ENCODE measurements at places on chromosomes 1 and 21.
A peak's percentile ranks its signal among the peaks of the same experiment; 100 is the strongest.

DNA sequence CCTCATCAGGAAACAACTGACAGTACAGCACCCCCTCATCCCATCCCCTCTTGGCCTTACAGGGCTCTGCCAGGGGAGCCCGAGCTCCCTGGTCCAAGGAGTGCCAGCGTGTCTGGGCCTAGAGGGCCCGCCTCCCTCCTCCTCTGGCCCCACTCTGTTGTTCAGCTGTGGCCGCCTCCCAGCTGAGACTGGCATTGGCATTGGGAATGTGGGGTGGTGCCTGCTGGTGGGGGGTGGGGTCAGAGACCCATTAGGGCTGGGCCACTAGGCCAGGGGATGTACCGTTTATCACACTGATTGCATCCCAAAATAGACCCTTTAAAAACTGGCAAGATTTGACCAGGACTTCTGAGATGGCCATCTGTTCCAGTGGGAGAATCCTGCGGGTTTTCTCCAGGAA lies 1.4 kb downstream of the LDLRAP1 start:
- DNase-seq = no peak

DNA sequence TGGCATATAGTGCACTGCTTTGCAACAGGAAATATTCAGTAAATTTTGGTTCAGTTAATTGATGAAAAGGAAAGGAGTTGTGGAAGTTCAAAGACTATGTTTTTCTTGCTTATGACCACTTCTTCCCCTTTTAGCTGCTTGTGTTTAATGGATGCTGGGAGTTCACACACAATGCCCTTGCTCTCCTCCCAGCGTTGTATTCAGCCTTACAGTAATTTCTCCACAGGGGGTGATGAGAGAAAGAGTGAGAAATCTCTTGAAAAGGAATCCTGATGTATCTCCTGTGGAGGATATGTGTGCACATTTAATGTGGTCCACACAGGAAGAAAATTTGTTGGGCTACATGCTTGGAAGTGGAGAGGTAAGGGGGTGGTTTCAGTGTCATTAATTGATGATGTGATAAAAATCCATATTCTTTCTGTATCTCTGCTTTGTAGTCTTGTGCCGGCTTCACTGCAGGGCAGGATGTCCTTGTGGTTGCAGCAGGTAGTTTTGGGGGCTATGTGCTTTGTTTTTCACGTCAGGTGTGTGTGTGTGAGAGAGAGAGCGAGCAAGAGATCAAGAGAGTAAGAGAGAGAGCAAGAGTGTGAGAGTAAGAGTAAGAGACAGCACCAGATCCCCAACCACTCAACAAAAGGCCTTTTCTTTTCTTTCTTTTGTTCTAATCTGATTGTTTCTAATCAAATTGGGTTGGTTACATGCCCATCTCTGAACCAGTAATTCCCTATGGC lies 204.4 kb downstream of the RWDD3 start:
- no peak for DNase-seq

DNA sequence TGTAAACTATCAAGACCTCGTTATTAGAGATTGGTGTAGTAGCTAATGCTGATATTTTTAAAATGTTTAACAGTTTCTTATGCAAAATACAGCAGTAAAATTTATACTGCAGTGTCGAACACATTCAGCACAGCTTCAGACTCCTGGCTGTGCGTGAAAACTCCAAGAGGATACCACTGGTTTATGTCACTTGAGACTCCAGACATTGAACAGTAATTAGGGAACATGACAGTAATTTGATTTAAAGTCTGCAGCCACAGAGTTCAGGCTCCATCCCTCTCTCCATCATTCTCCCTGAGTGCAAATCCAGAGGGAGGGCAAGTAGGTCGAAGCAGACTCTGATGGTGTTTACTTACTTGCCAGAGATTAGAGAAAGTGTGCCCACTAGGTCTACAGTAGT lies 94.2 kb downstream of the AK5 start:
- DNase-seq = peak; percentile 46

DNA sequence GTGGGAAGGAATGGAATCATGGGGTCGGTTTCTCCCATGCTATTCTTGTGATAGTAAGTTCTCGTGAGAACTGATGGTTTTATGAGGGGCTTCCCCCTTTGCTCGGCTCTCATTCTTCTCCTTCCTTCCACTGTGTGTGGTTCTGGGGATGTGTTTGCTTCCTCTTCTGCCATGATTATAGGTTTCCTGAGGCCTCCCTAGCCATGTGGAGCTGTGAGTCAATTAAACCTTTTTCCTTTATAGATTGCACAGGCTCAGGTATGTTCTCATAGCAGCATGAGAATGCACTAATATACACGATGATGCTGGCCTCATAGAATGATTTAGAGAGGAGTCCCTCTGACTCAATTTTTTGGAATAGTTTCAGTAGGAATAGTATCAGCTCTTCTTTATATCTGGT lies 195.4 kb upstream of the IVNS1ABP start:
- no peak for DNase-seq

DNA sequence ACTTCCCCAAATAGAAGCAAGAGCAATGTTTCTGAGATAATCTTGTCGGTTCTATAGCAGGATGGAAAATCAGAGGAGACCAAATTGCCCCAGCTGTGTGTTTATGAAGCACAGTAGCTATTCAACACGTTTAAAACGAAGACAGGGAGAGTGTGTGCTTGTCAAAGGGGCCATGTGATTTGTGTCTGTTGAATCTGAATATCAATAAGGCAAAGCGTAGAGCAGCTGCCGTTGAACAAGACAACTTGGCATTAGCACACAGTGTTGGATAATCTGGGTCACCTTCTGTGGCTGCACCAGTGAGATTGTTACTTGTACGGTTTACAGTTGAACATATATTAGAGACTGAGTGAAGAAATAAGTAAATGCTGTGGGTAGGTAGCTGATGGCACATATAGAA lies 1.0 kb downstream of the CRB1 start:
- DNase-seq = peak; percentile 97

- DNase-seq = no peak
These were observed 72.1 kb downstream of the UCK2 start for GRCh38 chr1:165899461-165899941.

DNA sequence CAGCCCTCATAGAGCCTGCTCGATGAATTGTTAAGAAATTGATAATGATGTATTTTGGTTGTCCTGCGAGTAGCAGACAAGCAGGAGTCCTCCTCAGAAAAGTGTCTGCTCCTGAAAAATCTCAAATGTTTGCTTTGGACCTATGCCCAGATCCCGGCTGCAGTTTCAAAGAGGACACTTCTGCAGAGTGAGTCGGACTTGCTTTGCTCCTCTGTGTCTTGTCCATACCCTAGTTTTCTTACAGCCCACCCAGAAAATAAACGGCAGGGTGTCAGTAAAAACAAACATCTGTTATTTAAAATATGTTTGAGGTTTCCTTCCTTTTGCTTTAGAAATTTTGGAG lies 2.8 kb downstream of the S100A10 start:
- no peak for DNase-seq

- no peak for DNase-seq
These were observed 234.6 kb downstream of the BRINP3 start for GRCh38 chr1:190243056-190243455.

- DNase-seq = no peak
These were observed 175.5 kb downstream of the CLIC6 start for GRCh38 chr21:34844013-34844923.

- no peak for DNase-seq
These were observed 39.6 kb upstream of the LPGAT1 start for GRCh38 chr1:211870156-211870555.

- no peak for DNase-seq
These were observed 28.4 kb upstream of the LRRC47 start for GRCh38 chr1:3824650-3825049.

DNA sequence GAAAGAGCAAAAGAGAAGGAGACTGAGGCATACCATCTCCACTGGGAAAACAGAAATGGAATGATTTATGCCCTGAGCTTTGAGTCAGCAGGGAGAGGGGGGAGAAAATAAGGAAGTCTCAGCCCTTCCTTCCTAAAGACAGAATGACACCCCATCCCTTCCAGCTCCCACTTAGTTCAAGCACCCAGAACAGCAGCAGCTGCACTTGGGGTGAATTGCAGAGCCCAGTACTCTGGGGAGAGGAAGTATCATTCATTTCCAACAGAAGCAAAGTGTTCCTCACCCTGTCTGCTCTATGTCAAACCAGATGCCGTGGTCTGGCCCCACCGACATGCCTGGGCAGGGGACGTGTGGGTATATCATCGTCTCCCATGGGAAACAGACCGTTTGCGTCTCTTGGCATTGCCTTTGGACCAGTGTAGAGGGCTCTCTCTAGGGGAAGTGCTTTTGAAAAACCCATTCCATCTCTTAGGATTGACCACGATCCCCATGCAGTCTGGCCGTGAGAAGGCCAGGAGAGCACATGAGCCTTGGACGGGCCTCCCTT lies 1.1 kb upstream of the KCNJ15 start:
- no peak for DNase-seq

GRCh38 chr1:118945489-118945888 lies 42.7 kb downstream of the TBX15 start:
- DNase-seq = peak; percentile 83

Data from NCI-H82 (cell line).